ENCODE measurements at places on chromosomes 4 and X.
A peak's percentile ranks its signal among the peaks of the same experiment; 100 is the strongest.

DNA sequence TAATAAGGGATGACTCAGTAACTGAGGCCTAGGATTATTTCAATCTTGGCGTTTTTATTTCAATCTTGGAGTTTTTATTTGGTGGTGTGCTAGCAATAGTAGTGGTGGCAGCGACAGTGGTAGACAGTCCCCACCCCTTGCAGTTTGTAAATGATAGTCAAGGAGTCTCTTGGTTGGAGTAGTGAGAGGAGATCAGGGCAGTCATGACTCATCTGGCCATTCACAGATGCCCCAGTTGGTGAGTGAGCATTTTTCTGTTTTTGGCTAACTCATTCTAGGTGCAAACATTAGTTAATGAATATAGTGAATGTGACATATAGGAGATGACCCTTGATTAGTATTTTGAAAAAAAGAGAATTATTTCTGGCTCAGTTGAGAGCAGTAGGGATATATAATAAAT, 93.5 kb upstream of the ADAD1 start:
- no peak for DNase-seq

DNA sequence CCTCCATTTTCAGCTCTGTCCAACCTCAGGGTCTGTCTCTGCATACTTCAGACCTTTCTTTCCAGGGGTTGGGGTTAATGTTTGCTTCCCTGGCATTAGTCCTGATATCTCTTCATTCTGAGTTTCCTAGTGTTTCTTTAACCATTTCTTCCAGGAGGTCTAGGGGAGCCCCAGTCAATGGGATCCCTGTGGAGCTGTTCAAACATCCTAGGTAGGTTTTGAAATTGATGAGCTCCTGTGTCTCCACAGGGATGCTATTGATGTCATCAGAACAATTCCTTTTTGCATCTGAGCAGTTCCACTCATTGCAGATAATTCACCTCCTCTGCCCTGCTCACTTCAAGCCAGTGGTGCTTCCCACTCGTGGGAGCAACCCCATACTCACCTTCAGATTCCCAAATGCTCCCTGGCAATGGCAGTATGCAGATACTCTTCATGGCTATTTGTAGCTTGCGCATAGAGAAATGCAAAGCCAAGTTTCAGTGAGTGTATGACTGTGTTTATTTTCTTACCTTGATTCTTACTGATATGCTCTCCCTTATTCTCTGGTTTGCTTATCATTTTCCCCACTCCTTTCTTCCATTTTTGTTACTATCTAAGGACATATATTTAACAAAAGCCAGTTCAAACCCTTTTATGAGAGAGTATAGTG, 33.7 kb upstream of the LIMCH1 start:
- no peak for DNase-seq

GRCh38 chrX:77447653-77448569, 722 bp downstream of the FGF16 start:
- DNase-seq = no peak

DNA sequence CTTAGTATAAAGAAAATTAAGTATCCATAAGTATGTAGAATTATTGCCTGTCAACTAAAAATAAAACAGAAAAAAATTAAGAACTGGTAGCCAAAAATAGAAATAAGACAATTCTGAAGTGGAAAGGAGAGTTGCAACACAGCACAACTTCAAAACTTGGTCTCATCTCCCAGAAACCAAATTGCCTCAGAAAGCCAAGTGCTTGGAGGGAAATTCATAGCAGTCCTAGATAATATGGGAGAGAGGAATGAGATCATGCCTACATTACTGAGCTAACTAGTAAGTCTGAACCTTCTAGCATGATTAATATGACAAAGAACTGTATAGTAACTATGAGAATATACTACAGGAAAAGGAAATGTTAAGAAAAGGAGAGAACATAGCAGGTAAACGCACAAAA, 256.5 kb downstream of the LDB2 start:
- DNase-seq = no peak

GRCh38 chr4:780716-781492, 45.0 kb downstream of the CPLX1 start:
- DNase-seq = no peak

GRCh38 chr4:41753942-41754341, 5.4 kb upstream of the PHOX2B start:
- DNase-seq = no peak

DNA sequence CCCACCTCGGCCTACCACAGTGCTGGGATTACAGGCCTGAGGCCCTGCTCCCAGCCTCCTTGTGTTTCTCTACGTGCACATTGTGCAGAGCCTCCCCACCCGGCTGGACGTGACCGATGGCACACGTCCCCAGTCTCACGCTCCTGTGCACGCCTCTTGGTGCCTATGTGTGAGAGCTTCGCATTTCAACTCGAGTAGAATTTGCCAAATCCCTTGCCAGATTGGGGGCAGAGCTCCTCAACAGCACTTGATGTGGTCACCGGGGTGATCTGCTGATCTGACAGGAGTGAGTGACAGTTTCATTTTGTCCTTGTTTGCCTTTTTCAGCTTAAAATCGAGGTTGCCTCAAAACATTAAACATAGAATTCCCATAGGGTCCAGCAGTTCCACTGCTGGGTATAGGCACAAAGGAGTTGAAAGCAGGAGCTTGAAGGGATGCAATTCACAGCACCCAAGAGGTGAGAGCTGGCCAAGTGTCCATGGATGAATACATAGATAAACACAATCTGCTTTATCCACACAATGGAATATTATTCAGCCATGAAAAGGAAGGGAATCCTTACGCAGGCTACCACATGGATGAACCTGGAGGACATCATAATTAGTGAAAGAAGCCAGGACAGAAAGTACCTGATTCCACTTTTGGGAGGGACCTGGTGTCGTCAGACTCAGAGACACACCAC, 17.6 kb downstream of the TMEM187 start:
- no peak for DNase-seq

- DNase-seq = no peak
These were observed 121.2 kb downstream of the GASK1B start for GRCh38 chr4:158051401-158052235.

- DNase-seq = peak; percentile 37
These were observed 821 bp upstream of the NALF2 start for GRCh38 chrX:69503228-69503781.

GRCh38 chrX:111270339-111270738, at the start of gene CAPN6:
Gene CAPN6 (minus strand): TSS chrX:111270483. CDS start chrX:111263936, 6,547 bp downstream.
- DNase-seq = no peak

DNA sequence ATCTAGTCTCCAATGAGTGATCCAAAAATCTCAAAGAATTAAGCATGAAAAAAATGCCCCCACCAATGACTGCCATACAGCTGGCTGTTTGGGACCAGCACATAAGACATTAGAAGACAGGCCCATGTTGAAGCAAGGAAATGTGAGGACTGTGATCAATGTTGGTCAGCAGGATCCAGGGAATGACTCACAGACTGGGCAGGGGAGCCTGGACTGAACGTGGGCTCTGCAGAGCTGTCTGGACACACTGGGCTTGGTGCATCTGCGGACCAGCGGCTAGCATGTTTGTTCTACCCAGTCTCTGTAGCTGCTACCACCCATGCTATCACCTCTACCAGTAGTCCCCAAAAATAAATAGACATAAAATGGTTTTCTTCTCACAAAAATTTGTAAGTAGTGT, 108.6 kb downstream of the PALLD start:
- DNase-seq = no peak

DNA sequence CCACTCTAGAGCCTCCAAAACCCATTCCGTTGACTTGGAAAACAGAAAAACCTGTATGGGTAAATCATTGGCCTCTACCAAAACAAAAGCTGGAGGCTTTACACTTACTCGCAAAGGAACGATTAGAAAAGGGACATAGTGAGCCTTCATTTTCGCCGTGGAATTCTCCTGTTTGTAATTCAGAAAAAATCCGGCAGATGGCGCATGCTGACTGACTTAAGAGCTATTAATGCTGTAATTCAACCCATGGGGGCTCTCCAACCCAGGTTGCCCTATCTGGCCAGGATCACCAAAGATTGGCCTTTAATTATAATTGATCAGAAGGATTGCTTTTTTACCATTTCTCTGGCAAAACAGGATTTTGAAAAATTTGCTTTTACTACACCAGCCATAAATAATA, 60.8 kb downstream of the ZNF732 start:
- DNase-seq = peak; percentile 29

DNA sequence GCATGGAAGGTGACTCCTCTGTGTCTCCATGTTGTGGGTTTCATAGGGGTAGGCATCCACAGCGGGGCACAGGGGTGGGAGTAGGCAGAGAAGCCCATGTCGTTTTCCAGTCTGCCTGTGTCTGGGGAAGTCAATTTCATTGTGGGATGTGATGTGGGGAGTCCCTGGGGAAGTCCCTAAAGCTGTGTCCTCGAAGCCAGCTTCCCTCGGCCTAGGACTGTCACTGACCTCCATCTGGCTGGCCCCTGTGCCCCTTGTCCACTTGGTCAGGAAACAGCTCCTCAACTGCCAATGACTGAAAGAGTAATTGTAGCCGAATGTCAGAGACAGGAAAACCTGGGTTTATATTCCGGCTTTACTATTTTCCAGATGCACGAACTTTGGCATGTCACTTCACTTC, 109.6 kb downstream of the DRD5 start:
- DNase-seq = no peak

- no peak for DNase-seq
These were observed 568.8 kb downstream of the PPARGC1A start for GRCh38 chr4:23320931-23321587.

DNA sequence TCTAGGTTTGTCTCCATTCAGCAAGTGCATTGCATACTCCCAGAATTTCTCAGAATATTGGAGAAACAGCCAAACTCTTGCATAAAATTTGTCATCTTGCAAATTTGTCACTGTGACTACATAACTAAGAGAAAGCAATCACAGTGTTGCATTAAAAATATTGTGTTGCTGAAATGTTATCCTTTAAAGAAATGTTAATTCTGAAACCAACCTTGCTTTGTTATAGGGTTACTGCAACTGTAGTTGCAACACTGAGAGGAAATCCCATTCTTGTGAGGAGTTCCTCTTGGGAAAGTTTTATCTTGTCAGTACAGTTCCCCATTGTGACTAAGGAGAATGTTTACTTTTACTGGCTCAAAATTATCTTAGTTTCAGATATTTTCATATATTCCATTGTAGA, 20.9 kb downstream of the CYBB start:
- DNase-seq = no peak

GRCh38 chrX:12396584-12396983, 258.3 kb downstream of the FRMPD4 start:
- DNase-seq = no peak

DNA sequence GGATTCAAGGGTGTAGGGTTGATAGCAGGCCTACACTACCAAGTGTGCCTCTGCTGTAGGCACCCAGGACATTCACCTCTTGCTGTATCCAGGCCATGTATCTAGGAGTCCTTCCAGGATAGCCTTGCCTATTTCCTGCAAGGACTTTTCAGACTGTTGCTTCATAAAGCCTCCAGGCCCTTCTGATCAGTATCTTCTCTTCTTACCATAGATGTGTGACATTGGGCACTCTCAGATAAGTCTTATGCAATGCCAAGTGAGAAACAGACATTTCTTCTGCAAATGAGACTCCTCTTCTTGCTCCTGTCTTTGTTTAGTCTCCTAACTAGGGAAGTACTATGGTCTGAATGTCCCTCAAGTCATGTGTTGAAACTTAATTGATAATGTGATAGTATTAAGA, 386.8 kb downstream of the ANKRD50 start:
- DNase-seq = no peak

DNA sequence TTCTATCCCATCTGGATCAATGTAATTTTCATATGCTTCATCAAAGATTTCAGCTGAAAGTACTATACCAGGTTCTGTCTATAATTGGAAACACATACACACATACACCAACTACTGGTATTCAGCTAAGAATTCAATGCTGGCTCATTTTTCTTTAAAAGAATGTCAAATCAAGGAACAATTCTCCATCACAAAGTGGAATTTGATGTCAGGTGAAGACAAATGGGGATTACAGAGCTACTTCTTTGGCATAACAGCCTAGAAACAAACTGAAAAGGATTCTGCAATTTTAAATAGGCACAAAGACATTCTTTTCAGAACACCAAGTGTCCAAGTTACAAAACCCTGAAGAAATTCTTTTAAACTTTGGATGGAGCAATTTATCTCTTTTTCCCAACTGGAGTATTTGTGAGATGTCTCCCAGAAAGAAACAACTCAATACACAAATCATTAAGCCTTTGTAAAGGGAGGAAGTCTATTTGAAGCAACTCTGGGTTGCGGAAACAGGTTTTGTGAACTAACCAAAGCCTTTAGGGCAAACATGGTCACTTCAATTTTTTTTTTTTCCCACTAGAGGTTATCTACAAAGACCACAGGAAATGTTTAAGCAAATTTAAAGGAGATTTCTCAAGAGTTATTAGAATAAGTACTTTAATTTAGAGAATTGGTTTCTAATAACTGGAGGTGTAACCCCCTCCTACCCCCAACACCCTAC, 1.9 kb upstream of the FAM9C start:
- no peak for DNase-seq

GRCh38 chr4:120082251-120082650, 15.6 kb upstream of the MAD2L1 start:
- no peak for DNase-seq

- DNase-seq = no peak
These were observed 296.2 kb downstream of the INPP4B start for GRCh38 chr4:142549726-142550463.

- DNase-seq = no peak
These were observed 19.3 kb downstream of the GUCY1B1 start for GRCh38 chr4:155777971-155778735.

DNA sequence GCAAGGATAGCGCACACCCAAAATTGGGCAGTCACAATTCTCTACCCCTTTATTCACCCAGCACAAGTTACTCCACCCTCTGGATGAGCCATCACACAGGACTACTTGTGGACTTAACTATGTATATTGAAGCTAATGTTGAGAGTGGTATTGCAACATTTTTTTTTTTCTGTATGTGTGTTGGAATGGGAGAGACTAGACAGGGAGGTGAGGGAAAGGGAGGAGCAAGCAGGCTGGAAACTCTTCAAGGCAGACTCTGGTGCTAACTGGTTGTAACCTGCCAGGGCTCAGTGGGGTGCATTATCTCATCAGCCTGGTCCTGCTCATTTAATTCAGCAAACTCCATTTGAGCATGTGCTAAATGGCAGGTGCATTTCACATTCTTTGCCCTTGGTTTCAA, 18.4 kb upstream of the CWH43 start:
- no peak for DNase-seq

DNA sequence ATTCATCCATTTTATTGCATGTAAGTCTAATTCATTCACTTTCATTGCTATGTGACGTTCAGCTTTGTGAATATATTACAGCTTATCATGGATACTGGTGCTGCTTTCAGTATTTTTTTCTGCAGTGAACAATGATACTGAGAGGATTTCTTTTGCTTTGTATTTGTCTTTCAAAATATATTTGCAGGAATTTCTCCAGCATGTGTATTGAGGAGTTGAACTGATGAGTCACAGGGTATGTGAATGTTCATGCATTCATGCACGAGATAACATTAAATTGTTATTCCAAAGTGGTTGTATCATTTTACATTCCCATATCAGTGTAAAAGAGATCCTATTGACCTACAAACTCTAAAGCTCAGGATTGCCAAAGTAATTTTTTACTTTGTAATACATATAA, 283.8 kb upstream of the ARSJ start:
- DNase-seq = no peak

- no peak for DNase-seq
These were observed 536.1 kb upstream of the NR3C2 start for GRCh38 chr4:148978301-148978700.

GRCh38 chr4:69859140-69859685, 732 bp downstream of the SULT1E1 start:
- no peak for DNase-seq

- no peak for DNase-seq
These were observed 21.4 kb upstream of the AFAP1 start for GRCh38 chr4:7960790-7961655.

Data from globus pallidus (tissue), 1 donor.